GM23248 (cell line): ENCODE measurements at places on chromosomes 6 and 20. TPM values are rescaled to one million over a fixed set of nuclear protein-coding genes. Genes with fewer than 3 reads are reported as not detected.

- peaks cover 29% of the 10 kb centered on the region for H3K4me1 ChIP-seq
- H3K4me3 ChIP-seq: peak overlapping the region; percentile 15
- H3K36me3 ChIP-seq: no peaks in the 10 kb centered on the region
- H3K27ac ChIP-seq: peak overlapping the region; percentile 90
- DNase-seq: peak; percentile 98
Observed at GRCh38 chr20:54132612-54133433, 41.0 kb downstream of the CYP24A1 start.

SLC35A1 gene
- total RNA-seq: 20.6 and 25.6 TPM in 2 replicates

GRCh38 chr20:56554869-56555268 lies 21.8 kb downstream of the FAM209B start:
- DNase-seq: peak; percentile 97
- H3K27me3 ChIP-seq: no peaks in the 10 kb centered on the region
- H3K4me1 ChIP-seq: peaks cover 11% of the 10 kb centered on the region
- H3K4me3 ChIP-seq: peak overlapping the region; percentile 56

DNA sequence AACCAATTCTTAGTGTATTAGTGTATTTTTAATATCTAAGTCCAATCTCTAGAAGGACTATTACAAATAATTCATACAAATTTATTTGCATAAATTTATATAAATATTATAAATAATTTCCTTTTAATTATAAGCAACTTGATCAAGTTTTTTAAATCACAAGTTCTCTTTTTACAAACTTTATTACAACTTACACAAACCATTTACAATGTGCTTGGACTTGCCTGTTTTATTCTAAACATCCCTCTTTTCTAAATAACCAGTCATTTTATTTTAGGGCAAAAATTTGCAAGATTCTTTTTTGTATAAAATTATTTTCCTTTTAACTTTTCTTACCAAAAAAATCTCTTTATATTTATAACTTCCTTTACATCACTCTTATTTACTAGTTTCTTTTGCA lies 83.5 kb upstream of the SYNCRIP start:
- no peak for DNase-seq
- H3K27me3 ChIP-seq: no peaks in the 10 kb centered on the region
- no peaks in the 10 kb centered on the region for H3K36me3 ChIP-seq
- H3K27ac ChIP-seq: no peak overlapping the region
- H3K4me1 ChIP-seq: no peaks in the 10 kb centered on the region

DNA sequence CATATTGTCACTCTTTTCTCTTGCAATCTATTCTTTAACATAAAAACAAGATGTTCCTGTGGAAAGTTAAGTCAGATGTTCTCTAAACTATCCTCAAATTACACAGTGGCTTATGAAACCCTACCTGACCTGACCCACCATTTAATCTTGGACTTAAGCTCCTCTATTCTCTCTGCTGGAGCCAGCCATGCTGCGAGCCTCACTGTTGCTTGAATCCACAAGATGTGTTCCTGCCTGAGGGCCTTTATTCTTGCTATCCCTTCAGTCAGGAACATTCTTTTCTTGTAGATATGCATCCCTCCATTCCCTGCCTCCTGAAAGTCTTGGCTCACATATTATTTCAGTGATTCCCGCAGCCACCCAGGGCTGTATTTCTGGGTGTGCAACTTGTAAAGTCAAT lies 283.2 kb downstream of the EPHA7 start:
- H3K4me1 ChIP-seq: no peaks in the 10 kb centered on the region
- H3K27me3 ChIP-seq: no peaks in the 10 kb centered on the region
- DNase-seq: no peak
- H3K27ac ChIP-seq: no peak overlapping the region
- H3K36me3 ChIP-seq: no peaks in the 10 kb centered on the region
- no peak overlapping the region for H3K4me3 ChIP-seq

DNA sequence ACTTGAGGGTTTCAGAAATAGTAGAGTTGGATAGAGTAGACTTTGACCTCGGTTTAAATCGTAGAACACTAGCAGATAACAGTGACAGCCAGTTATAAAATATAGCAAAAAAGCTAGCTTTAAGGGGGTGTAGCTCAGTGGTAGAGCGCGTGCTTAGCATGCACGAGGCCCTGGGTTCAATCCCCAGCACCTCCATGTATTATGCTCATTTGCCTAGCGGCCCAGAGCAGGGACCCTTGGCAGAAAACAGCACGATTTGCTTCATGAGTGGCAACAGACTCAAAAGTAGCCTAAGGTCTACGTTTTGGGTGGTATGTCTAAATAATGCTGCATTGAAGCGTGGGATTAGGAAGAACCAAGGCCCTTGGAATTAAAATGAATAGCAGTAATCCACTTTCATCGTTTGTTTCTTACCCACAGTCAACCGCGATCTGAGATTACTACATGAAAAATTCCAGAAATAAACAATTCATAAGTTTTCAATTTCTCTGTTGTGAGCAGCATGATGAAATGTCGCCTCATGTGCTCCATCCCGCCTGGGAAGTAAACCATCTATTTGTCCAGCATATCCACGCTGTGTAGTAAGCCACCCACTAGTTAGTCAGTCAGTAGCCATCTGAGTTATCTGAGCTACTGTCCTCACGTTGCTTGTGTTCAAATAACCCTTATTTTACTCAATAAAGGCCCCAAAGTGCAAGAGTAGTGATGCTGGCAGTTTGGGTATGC lies 184.9 kb downstream of the GPX5 start:
- 0 out of 2 replicates have a peak, but pooled peaks cover 8% of the 10 kb centered on the region for H3K27me3 ChIP-seq
- H3K4me3 ChIP-seq: peak overlapping the region; percentile 45; the same call in 1 of the 2 replicates
- no peaks in the 10 kb centered on the region for H3K4me1 ChIP-seq

GRCh38 chr6:154909821-154910220 lies 85.3 kb upstream of the TIAM2 start:
- no peaks in the 10 kb centered on the region for H3K27me3 ChIP-seq
- H3K4me1 ChIP-seq: no peaks in the 10 kb centered on the region
- H3K27ac ChIP-seq: no peak overlapping the region

IP6K3 gene
- total RNA-seq: not detected in 2 replicates

GRCh38 chr6:44284867-44285266 lies 14.6 kb downstream of the TMEM151B start:
- no peaks in the 10 kb centered on the region for H3K4me1 ChIP-seq
- no peaks in the 10 kb centered on the region for H3K36me3 ChIP-seq
- H3K27ac ChIP-seq: no peak overlapping the region
- no peak overlapping the region for H3K4me3 ChIP-seq
- no peak for DNase-seq
- H3K27me3 ChIP-seq: peaks cover 22% of the 10 kb centered on the region

GRCh38 chr20:20969701-20970280 lies 136.4 kb downstream of the LINC00237 start:
- H3K27ac ChIP-seq: no peak overlapping the region
- H3K4me3 ChIP-seq: no peak overlapping the region
- no peak for DNase-seq
- no peaks in the 10 kb centered on the region for H3K36me3 ChIP-seq
- H3K27me3 ChIP-seq: no peaks in the 10 kb centered on the region; the same call in 1 of the 2 replicates

DNA sequence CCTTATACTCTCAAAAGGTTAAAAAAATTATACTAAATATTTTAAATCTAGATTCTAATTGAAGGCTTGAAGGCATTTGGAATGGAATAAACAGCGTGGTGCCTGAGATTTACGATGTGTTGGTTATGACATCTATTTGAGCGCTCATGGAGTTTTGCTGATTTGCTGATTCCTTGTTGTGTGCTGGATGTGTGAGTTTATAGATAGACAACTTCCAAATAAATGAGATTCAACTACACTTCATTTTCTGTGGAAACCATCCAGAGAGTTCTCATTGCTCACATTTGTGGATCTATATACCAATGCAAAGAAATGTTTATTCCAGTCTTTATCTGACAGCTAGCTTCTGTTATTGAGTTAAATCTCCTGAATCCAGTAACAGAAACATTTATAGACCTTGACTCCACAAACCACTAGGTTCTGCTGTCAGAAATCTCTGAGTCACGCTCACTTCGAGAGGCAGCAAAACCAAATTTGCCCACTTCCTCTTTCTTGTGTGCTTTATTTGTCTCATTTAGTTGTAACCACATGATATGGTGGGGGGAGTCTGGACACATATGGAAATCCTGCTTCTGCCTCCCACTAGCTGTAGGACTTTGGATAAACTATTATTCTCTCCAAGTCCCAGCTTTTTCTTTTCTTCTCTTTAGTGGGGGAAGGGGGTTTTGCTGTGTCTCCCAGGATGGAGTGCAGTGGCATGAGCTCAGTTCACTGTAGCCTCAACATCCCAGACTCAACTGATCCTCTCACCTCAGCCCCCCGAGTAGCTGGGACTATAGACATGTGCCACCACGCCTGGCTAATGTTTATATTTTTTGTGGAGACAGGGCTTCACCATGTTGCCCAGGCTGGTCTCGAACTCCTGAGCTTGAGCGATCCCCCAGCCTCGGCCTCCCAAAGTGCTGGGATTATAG lies 54.5 kb downstream of the IPCEF1 start:
- H3K36me3 ChIP-seq: no peaks in the 10 kb centered on the region
- H3K27me3 ChIP-seq: no peaks in the 10 kb centered on the region
- H3K4me3 ChIP-seq: no peak overlapping the region
- peaks cover 15% of the 10 kb centered on the region; the same call in 1 of the 2 replicates for H3K4me1 ChIP-seq

- H3K36me3 ChIP-seq: peaks cover 15% of the 10 kb centered on the region
- H3K27me3 ChIP-seq: no peaks in the 10 kb centered on the region
- H3K4me3 ChIP-seq: no peak overlapping the region
Observed at GRCh38 chr6:36098920-36099647, 31.2 kb upstream of the MAPK13 start.
